ENCODE measurements at places on chromosomes 12 and 14. TPM values are rescaled to one million over a fixed set of nuclear protein-coding genes. Genes with fewer than 3 reads are reported as not detected.

AP4S1 gene
- 2.9 TPM for total RNA-seq

TBPL2 gene
- not detected for total RNA-seq

KLRF1 gene
- total RNA-seq = not detected

KRT2 gene
- not detected for total RNA-seq

ANO4 gene
- total RNA-seq = not detected

ADSS1 gene
- 11.7 TPM for total RNA-seq

SYCP3 gene
- total RNA-seq = 0.14 TPM

EML1 gene
- total RNA-seq = 51.4 TPM

PARPBP gene
- total RNA-seq = 0.29 TPM

KRT71 gene
- not detected for total RNA-seq

VASH1 gene
- 13.5 TPM for total RNA-seq

CPM gene
- total RNA-seq = 20.0 TPM

HOXC5 gene
- total RNA-seq = not detected

ACOT4 gene
- 0.61 TPM for total RNA-seq

PUS7L gene
- total RNA-seq = 10.6 TPM

FOXN4 gene
- not detected for total RNA-seq

WIF1 gene
- total RNA-seq = not detected

DPF3 gene
- 1.6 TPM for total RNA-seq

SLC38A4 gene
- total RNA-seq = 1.9 TPM

ARF6 gene
- total RNA-seq = 70.8 TPM

ARHGEF25 gene
- total RNA-seq = 79.8 TPM

IL26 gene
- not detected for total RNA-seq

CCDC196 gene
- not detected for total RNA-seq

FLVCR2 gene
- total RNA-seq = 3.6 TPM

GARIN6 gene
- not detected for total RNA-seq

RNASE7 gene
- total RNA-seq = not detected

HSPA2 gene
- total RNA-seq = 27.7 TPM

HHIPL1 gene
- 8.2 TPM for total RNA-seq

CLEC7A gene
- 4.8 TPM for total RNA-seq

AQP2 gene
- total RNA-seq = not detected

ASB2 gene
- total RNA-seq = 11.8 TPM

RERG gene
- total RNA-seq = 133 TPM

DLK1 gene
- 41.1 TPM for total RNA-seq

HOXC12 gene
- total RNA-seq = not detected

KRT74 gene
- not detected for total RNA-seq

TAC3 gene
- not detected for total RNA-seq

PSMA6 gene
- 114 TPM for total RNA-seq

GLS2 gene
- 1.1 TPM for total RNA-seq

CLEC1B gene
- not detected for total RNA-seq

Data from uterus (tissue), 4 donors.